ENCODE measurements at places on chromosomes 2 and 18.

- DNase-seq, result no peak
Observed at GRCh38 chr18:42640160-42640559, 475.3 kb downstream of the RIT2 start.

- DNase-seq, result no peak
Observed at GRCh38 chr2:23803264-23803964, 123.5 kb downstream of the ATAD2B start.

DNA sequence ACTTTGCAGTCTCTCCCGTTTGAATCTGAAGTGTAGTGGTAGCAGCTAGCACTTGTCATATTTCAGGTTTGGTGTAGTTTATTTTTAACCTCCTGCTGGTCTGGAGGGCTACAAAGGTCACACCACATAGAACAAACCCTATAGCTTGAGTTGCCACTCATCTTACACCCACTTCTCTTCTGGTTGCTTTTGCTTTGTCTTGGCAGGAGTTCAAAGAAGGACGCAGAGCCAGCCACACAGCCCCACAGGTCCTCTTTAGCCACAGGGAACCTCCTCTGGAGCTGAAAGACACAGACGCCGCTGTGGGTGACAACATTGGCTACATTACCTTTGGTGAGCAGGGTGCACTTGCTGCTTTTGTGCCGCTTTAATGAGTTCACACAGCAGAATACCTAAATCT, 15.6 kb upstream of the GPBAR1 start:
- no peak for DNase-seq

DNA sequence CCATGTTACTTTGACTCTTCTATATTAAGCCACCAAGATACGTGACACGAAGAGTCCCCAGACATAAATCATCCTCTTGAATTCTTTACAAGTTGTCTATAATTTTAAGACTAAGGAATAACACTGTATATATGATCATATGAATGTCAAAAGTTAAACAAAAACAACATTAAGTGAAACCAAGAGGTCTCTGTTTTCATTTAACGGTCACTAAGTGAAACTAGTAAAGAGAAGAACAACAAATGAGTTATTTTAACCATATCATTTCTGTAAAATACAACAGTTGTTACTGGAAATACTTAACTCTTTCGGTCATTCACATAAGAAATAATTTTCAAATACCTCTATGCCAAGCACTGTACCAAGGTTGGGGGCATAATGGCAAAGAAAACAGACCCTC, 45.7 kb upstream of the STK17B start:
- no peak for DNase-seq

DNA sequence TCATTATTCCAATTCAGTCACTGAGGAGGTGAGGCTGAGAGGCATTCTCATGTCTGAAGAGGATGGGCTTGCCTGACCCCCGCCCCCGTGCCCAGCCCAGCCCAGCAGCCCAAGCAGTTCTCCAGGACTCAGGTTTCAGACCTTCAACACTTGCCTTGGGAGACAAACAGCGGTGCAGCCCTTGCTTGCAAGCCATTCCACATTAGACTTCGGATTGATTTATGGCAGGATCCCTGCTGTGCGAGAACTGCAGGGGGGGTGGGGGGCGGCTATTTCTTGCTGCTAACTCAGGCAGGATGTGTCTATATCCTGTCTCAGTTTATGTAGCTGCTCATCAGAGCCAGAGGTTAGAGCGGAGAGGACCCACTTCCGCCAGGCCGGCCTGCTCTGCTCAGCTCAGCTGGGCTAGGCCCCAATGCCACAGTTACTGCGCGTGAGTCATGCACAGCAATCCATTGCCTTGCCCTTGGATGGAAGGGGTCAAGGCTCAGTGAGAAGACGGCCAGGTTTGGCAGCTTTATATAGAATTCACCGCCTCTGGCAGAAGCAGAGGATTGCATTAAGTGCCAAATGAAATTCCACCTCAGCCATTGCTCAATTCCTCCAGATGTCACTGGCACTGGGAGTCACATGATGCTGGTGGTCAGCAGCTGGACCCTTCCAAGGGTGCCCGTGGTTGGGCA, 1.8 kb downstream of the GYPC start:
- peak; percentile 74 for DNase-seq

GRCh38 chr2:160407393-160408172, 86.0 kb downstream of the RBMS1 start:
- DNase-seq, result peak; percentile 70

DNA sequence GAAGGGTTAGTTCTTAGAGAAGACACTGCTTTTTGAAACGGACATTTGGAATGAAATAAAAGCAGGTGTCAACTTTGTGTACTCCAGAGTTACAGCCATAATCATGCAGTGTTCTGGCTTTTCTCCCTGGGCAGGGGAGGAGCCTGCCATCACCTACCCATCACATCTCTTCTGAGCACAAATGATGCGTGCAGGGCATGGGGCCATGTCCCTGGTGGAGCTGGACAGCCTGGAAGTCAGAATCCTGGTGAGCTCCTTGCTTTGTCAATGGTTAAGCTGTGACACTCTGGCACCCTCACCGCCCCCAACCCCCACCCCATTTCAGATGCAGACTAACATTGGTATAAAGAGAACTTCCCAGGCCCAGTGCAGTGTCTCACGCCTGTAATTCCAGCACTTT, 53.1 kb downstream of the PDCL3 start:
- no peak for DNase-seq

DNA sequence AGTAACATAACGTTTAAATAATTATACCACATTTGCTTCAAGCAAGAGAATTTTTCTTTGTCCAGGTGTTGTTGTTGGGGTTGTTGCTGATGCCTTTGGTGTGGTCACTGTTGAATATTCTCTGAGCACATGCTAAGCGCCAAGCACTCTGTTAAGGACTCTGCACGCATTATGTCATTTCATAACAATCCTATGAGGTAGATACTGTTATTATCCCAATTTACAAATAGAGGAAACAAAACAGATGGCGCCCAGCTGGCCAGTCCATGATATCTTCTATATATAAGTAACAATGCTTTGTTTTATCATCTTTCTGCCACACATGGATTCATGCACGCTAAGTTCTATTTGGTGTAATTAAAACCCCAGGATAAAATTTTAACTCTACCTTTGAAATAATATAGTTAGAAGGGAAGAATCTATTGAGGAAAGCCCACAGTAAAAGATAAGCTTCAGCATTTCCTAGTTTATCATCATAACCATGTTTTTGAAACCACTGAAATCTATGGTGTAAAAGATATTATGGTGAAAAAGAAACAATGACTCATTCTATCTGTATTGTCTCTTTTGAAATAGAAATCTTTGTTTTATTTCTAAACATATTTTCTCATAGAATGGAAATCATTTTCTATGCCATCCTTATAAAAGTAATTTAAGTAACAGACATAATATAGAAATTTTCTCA, 199.7 kb downstream of the PID1 start:
- DNase-seq, result no peak

GRCh38 chr2:134866498-134867099, 28.2 kb downstream of the ACMSD start:
- no peak for DNase-seq

GRCh38 chr2:163667064-163667887, 68.5 kb downstream of the FIGN start:
- no peak for DNase-seq

DNA sequence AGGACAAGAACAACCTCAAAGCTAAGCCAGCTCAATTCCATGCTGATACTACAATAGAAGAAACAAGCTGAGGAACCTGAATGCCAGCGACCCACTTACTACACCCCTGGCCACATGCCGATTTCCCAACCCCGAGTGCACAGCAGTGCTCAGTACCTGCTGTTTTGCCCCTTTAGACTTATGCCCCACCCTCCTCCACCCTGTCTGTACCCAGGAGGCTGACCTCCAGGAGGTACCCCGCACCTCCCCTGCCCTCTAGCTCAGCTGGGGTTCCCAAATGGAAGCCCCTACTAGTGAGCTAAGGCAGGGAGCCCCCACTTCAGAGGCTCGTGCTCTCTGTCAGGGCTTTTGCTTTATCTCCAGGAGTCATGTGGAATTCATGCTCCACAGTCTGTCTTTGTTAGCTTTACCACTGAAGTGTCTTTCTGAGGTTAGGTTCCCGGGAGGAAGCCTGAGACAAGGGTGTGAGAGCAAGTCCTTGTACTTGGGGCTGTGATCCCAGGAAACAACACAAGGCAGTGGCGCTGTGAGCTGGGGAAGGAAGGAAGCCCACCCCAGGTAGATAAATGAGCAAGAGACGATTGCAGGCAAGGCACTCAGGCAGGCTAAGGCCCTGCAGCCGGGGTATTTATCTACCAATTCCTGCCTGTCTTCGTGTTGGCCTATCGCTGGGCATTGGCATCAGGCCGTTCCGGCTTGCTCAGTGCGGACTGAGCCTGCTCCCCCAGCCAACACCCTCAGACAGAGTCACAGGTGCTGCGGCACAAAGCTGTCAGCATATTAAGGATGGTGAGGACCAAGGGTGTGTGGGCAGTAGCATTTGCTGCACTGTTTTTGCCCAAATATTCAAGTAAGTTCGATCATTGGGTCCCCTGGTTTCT, 220.5 kb downstream of the CYP26B1 start:
- DNase-seq, result no peak

- DNase-seq, result no peak
Observed at GRCh38 chr2:70141902-70142589, 48.8 kb downstream of the C2orf42 start.

DNA sequence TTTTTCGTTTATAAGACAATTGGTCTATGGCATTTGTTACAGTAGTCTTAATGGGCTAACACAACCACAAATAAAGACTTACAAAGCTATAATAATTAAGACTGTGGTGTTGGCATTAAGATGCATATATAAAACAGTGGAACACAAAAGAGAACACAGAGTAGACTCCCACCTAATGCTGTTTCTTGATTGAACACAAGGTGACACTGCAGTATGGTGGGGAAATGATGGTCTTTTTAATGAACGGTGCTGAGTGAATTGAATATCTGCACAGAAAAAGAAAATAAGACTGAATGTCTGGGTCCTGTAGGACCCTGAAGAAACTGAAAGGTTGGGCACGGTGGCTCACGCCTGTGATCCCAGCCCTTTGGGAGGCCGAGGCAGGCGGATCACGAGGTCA, 1136.6 kb upstream of the NXPH2 start:
- no peak for DNase-seq

GRCh38 chr2:174778085-174778981, 14.1 kb upstream of the CHRNA1 start:
- peak; percentile 84 for DNase-seq

DNA sequence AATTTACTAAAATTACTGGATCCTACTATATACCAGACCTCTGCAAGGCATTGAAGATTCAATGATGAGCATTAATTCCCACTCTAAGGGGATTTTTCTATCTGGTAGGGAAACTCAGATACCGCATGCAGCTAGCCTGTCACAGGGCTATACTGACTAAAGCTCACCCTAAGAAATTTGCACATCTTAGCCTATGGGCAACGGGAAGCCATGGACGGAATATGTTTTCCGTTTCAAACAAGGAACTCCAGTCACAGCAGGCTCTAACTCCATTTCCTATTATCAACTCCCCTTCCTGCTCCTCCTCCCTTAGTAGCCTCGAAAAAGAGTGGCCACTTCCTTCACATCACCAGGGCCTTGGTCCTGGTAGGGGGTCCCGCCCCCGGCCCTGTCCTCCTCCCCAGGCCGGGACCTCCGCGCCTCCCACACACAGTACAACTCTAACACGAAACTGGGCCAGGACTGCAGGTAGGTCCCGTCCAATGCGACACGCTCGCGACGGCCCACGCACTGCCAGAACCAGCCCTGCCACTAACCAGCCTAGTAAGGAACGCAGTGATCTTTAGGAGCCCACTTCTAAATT, 659 bp upstream of the COX5B start:
- no peak for DNase-seq

- DNase-seq, result no peak
Observed at GRCh38 chr2:177852389-177852788, 220.2 kb downstream of the PDE11A start.

DNA sequence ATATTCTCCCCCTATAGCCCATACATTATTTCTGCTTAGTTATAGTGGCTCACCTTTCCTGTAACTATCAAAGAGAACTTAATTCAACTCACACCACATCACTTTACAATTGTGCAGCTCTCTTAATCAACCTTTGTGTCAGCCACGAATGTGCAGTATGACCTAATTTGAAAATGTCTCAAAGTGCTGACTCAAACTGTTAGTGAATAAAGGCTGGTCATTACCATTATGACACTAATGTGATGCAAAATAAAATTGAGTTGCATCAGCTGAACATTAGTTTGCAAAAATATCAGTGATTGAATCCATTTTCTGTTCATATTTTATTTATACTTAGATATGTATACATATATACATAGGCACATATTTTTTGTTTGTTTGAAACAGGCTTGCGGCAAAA, 251.8 kb downstream of the MEIS1 start:
- no peak for DNase-seq

DNA sequence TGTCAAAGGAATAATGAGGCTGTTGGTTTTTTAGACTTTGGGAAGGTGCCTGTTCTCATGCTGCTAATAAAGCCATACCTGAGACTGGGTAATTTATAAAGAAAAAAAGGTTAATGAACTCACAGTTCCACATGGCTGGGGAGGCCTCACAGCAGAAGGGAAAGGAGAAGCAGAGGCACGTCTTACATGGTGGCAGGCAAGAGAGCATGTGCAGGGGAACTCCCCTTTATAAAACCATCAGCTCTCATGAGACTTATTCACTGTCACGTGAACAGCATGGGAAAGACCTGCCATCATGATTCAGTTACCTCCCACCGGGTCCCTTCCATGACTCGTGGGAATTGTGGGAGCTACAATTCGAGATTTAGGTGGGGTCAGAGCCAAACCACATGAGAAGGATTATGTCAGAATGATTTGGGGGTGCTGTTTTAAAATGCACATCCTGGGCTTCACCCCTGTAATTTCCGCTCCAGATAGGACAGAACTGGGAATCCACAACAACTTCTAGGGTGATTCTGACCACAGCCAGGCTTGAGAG, 37.8 kb downstream of the TCF7L1 start:
- no peak for DNase-seq

GRCh38 chr2:19488009-19488691, 129.7 kb upstream of the OSR1 start:
- no peak for DNase-seq

DNA sequence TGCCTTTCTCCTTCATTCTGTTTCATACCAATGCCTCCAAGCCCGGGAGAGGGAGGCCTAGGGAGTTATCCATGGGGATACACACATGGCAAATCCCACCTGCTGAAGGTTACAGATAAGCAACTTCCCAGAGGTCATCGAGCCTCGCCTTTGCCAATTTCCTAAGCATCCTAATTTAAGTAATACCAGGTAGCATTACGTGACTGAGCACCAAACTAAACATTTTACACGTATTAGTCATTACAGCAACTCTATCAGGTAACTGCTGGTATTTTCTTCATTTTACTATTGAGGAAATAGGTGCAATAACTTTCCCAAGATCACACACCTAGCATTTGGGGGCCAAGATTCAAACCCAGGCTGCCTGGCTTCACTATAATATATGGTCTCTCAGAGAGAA, 30.1 kb upstream of the BZW1 start:
- DNase-seq, result no peak

DNA sequence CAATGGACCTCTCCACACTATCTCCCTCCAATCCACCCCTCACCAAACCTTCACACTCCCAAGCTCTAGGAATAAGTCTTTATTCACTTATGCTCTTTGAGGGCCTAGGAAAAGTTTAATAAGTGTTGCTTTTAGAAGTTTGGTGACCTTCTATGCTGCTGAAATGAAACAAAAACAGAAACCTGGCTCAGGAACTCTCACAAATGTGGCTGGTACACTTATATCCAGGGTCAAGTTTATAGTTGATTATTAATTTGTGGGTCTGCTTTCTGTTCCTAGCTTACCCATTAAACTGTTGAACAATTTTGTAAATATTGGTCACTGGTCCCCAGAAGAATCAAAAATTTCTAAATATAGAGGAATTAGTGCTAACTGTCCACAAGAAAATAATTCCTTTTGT, 14.2 kb upstream of the ANKRD44 start:
- DNase-seq, result no peak
